Activated CD4-positive, alpha-beta T cell treated with anti-CD3 and anti-CD28 coated beads, Interleukin-2, amount 50 U/mL, for 1 hour (primary cell): ENCODE measurements at places on chromosomes 2 and 18.

GRCh38 chr18:28065031-28065792, 111.7 kb downstream of the CDH2 start:
- no peak for DNase-seq

GRCh38 chr18:59231114-59231513, 11.2 kb downstream of the GRP start:
- DNase-seq: no peak

GRCh38 chr2:147538088-147538487, 306.7 kb upstream of the ACVR2A start:
- no peak for DNase-seq

DNA sequence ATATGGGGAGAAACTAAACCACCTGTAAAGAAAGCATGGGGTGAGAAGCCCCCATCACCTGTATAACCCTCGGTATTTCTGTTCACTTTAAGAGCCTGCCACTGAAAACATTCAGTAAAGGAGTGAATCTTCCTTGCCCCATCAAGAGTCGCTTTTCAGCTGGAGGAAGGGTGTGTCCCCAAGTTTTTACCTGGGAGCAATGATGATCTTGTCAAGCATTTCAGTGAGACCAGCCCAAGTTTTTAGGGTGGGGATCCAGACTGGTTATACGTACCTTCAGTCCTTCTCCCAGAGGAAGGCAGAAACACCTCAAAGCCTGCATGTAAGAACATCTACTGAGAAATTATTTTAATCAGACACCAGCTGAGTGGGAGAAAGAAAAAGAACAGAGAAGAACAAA, at the start of gene DSG1:
Gene DSG1 (plus strand): TSS at position 301 of the 400 bp plus-strand sequence. CDS start 141 bp downstream, outside the sequence.
- no peak for DNase-seq

GRCh38 chr2:202007015-202007982, 26.4 kb upstream of the FZD7 start:
- no peak for DNase-seq
